ENCODE measurements at places on chromosomes 5 and 9.

GRCh38 chr5:175617447-175617846 is 40.4 kb upstream of the HRH2 start:
- no peak for DNase-seq

DNA sequence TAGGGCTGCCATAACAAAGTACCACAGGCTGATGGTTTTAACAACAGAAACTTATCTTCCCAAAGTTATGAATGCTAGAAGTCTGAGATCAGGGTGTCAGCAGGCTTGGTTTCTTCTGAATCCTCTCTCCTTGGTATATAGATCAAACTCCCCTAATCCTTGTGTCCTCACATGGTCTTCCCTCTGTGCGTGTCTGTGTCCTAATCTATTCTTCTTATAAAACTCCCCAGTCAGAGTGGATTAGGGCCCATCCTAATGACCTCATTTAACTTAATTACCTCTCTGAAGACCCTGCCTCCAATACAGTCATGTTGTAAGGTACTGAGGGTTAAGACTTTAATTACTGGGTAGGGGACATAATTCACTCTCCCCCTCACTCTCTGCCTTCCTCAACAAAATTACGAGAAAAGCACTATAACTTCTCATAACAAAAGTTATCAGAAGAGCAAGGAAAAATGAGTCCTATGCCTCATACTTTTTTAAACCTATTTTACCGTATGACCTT is 68.6 kb downstream of the DPYSL3 start:
- no peak for DNase-seq

DNA sequence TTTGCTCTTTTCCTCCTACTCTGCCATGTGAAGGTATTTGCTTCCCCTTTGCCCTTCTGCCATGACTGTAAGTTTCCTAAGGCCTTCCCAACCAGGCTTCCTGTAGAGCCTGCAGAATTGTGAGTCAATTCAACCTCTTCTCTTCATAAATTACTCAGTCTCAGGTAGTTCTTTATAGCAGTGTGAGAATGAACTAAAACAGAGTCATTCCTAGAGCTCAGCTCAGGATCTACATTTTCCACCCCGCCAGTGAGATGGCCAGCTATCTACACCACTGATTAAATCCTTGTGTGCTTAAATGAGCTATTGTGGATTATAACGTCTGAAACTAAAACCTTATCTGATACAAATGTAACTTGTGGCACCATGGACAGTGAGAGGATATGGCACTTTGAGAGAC is 55.0 kb downstream of the FRMD3 start:
- no peak for DNase-seq

DNA sequence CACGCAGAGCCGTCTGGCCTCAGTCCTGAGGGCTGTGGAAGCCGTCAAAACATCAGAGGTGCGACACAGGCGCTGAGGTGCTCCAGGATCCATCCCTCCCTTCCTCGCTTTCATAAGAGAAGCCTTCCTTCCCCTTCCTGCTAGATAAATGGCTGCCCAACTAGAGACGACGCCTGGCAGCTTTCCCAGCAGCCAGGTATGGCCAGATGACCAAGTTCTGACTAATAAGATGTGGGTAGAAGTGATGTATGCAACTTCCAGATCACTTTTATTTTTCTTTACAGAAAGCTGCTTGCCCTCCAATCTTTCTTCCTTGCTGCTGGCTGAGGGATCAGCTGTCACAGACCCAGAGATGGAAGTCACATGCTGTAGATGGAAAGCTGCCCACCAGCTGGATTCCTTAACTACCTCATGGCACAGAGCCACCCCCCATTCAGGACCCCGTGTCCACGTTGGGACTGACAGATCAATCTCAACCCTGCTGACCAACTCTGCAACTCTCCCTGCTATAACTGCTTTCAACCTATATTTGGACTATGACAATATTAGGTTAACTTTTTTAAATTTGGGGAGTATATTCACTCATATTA is 8.8 kb downstream of the MAPK9 start:
- DNase-seq = no peak

GRCh38 chr5:13350767-13351166 is 593.7 kb downstream of the DNAH5 start:
- DNase-seq = no peak

- DNase-seq = no peak
These were observed 10.6 kb upstream of the QSOX2 start for GRCh38 chr9:136255896-136256890.

GRCh38 chr5:140239939-140240700 is 62.8 kb downstream of the PFDN1 start:
- DNase-seq = peak; percentile 65

- no peak for DNase-seq
These were observed 336.8 kb downstream of the GLIS3 start for GRCh38 chr9:3962971-3963642.

DNA sequence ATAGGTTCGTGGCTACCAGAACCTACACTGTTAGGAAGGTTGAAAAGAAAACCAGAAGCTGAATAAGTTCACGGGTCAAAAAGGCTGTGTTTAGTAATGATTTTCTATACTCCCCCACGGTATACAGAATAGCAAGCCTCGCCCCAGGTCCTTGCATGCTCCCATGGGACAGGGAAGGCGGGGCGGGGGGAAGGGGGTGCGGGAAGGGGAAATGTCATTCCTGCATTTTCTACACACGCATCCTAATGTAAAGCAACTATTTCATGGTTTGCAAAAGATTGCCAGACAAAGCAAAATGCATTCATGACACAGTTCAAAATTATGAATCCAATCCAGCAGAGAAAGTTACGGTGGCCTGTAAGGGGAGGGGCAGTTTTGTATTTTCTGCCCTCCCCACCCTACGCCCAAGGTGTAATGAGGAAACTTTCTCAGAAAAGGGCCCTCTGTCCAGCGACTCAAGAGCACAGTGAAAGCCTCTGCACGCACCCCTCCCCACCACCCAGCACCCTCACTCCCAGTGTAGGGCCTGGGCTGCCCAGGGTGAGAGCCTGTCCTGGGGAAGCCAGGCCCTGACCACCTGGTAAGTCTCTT is 105.2 kb downstream of the ROR2 start:
- DNase-seq = no peak

DNA sequence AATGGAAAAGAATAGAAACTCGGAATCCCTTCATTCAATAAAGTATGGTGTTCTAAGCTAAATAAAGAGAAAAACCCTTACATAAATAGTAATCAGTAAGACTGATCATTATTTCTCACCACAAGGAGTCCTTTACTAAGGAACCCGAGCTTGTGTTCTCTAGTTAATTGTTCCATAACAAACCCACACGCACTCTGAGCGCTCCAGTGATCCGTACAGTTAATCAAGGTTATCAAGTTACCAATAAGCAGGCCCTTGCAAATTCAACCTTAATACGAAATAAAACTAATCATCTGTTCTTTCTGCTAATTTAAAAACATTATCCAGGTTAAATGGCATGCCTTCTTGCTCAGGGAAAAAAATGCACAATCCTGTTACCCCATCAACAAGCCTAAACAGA is 224.4 kb downstream of the FRMD3 start:
- no peak for DNase-seq

DNA sequence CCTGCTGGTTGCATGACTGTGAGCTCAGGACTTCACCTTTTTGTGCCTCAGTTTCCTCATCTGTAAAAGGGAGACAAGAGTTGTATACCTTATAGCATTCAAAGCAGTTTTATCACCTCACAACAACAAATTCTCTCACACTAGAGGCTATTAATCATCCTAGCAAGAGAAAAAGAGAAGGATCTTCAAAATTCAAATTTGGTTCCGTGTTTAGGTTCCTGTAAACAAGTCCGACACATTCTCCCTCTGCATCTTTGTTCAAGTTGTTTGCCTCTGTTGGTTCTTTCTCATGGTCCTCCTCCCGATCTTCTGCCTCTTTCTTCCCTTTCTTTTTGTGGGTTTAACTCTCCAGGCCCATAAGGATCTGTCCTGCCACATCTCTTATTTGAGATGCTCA is 218.0 kb downstream of the PIK3R1 start:
- DNase-seq = no peak

DNA sequence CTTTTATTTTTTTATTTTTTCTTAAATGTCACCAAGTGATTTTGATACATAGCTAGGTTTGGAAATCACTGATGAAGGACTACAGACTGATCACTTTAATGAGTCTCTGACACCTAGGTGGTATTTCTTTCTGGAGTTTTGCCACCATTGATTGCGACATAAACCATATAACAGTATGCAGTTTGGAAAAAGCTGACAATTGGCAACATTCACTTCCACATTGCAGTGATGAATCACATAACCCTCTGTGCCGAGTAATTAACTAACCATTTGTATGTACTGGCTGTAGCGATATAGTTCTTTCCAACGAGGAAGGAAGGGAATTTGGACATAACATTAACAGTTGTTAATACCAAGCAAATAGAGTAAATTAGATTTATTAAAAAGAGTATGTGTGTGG is 222.9 kb upstream of the EFNA5 start:
- DNase-seq = no peak

DNA sequence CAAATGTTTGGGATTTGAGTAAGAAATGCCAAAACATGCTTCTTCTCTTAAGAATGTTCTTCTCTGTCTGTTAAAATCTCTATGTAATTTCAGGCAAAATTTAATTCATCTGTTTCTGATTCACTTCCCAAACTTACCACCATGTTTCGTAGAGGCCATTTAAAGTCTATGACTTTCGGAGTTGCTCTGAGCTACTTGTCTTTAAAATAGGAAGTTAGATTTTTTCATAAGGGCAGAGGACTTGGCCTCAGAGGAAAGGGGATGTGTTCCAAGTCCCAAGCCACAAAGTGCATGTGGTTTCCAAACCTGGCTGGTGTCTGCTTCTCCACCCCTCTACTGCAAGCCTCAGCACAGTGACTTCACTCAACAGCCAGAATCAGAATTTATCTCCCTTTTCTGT is 111.3 kb upstream of the ADRA1B start:
- no peak for DNase-seq

DNA sequence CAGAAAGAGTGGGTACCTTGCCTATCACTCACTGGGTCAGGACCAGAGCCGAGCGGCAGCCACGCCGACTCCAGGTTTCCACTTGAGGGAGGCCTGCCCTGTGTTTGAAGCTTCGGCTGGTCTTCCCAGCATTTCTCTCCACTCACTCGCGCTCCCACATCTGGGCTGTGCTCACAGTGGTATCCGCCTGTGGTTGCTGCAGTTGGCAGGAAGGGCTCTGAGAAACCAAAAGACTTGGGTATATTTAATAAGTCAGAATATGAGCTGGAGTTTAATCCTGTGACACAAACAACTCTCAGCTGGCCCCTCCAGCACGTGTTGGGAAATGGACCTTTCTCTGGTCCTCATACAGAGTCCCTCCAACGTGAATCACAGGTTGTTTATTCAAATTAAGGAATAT is 70.9 kb downstream of the SPRY4 start:
- DNase-seq = no peak

DNA sequence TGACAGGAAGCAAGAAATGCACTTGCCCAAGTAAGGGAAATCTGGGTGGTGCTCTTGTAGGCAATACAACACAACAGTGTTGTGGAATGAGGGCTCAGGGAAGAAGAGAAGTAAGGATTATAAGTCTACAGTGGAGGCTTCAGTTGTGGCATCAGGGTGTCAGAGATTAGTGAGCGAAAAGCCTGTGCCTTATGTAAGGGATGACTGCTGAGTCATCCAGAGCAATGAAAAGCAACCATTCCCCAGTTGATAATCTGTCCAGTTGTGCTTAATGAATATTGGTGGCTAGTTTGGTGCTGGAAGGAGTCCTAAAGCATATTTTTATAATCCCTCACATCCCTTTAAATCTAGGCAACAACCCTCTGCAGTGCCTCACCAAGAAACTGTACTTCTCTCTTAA is 42.0 kb downstream of the FBXO38 start:
- DNase-seq = no peak

GRCh38 chr5:137612576-137612975 is 113.5 kb upstream of the SPOCK1 start:
- DNase-seq = no peak

- DNase-seq = no peak
These were observed 42.7 kb downstream of the TENT4A start for GRCh38 chr5:6755941-6756340.

All from B cell (primary cell).